ENCODE measurements at places on chromosomes 16 and 17.

GRCh38 chr17:692116-692515 is 22.5 kb downstream of the VPS53 start:
- no peak for DNase-seq

- DNase-seq = no peak
Measured at GRCh38 chr17:60993497-60993896, 315.8 kb downstream of the BCAS3 start.

- no peak for DNase-seq
Measured at GRCh38 chr17:2655546-2655945, 56.0 kb downstream of the CLUH start.

DNA sequence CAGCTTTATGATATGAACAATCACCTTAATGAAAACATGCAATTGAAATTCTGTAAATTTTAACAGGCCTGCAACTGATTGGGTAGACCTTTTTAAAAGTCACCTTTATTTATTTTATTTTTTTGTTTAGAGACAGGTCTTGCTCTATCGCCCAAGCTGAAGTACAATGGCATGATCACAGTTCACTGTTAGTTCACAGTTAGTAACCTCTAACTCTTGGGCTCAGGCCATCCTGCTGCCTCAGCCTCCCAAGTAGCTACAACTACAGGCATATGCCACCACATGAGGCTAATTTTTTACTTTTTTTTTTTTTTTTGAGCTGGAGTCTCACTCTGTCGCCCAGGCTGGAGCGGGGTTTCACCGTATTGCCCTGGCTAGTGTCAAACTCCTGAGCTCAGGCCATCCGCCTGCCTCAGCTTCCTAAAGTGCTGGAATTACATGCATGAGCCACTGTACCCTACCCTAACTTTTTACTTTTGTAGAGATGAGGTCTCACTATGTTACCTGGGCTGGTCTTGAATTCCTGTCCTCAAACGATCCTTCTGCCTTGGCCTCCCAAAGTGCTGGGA is 28.0 kb downstream of the AP1G1 start:
- DNase-seq = no peak

GRCh38 chr17:27577884-27578717 is 52.9 kb upstream of the LGALS9 start:
- DNase-seq = no peak

GRCh38 chr16:68086336-68086841 is 1.2 kb downstream of the NFATC3 start:
- DNase-seq = no peak

DNA sequence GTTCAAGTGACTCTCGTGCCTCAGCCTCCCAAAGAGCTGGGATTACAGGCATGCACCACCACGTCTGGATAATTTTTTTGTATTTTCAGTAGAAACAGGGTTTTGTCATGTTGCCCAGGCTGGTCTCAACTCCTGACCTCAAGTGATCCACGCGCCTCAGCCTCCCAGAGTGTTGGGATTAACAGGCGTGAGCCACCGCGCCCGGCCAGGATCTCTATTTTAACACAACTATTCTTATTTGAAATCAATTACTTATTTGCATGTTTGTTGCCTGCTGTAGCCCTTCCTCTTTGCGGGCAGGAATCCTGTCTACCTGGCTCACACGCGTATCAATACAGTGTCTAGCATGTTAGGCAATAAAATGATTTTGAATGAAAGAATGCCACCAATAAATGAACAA is 818 bp upstream of the CNEP1R1 start:
- DNase-seq = no peak

DNA sequence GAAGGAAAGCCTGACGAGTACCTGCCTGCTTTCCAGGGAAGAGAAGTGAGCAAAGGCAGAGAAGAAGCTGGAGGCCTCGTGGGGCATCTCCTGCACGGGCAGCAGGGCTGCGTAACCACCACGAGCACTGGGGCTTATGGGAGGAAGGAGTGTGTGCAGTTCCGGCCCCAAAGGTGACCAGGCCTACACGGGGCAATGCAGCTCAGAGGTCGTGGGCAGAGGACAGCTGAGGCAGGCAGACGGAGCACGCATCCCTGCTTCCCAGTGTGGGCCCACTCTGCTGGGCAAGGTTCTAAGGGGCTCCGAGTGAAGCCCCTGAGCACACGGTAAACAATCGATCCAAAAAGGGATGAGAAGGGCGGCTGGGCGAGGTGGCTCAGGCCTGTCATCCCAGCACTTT is 109.7 kb downstream of the ANKRD11 start:
- DNase-seq = no peak

DNA sequence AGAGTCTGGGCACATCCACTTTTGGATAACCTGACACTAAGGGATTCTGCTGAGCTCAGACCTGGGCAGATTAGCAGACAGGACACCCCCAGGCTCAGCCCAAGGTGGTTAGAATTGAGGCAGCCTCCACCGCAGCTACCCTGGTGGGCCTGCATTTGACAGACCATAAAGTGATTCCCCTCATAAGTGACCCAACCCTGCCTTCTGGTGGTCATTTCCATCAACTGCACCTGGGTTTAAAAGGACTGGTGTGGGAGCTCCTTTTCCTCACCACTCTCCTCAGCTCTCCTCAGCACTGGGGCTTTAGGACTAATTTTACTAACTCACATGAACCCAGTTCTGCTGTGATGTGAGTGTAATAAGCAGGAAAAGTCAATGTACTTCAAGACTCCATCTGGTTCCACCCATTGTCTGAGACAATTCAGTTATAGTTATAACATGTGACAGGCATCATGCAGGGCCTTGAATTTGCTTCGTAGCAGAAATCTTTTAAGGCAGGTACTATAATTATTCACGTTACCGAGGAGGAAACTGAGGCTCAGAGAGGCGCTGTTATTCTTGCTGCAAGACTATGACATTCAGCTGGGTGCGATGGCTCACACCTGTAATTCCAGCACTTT is 42.5 kb downstream of the MYH3 start:
- no peak for DNase-seq

GRCh38 chr17:17220529-17220928 is 14.4 kb upstream of the PLD6 start:
- DNase-seq = no peak

DNA sequence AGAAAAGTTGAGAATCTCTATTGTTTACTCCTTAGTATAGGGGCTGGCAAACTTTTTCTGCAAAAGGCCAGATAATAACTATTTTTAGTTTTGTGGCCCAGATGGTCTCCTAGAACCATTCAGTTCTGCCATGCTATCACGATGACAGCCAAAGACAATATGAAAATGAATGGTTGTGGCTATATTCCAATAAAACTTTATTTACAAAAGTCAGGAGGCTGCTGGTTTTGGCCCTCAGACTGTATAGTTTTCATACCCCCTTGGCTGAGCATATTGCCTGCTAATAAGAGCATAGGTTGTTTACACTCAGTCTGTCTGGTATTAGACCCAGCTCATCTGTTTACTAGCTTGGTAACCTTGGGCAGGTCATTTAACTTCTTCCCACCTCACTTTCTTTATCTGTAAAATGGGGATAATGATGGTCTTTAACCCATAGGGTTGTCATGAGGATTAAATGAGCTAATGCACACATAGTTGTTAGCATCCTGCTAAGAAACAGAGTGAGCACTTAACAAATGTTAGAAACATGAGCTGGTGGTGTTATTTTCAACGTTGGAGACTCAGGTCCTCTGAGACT is 156.3 kb downstream of the MSI2 start:
- DNase-seq = no peak

- no peak for DNase-seq
Measured at GRCh38 chr17:28997806-28998205, 8.0 kb downstream of the SEZ6 start.

DNA sequence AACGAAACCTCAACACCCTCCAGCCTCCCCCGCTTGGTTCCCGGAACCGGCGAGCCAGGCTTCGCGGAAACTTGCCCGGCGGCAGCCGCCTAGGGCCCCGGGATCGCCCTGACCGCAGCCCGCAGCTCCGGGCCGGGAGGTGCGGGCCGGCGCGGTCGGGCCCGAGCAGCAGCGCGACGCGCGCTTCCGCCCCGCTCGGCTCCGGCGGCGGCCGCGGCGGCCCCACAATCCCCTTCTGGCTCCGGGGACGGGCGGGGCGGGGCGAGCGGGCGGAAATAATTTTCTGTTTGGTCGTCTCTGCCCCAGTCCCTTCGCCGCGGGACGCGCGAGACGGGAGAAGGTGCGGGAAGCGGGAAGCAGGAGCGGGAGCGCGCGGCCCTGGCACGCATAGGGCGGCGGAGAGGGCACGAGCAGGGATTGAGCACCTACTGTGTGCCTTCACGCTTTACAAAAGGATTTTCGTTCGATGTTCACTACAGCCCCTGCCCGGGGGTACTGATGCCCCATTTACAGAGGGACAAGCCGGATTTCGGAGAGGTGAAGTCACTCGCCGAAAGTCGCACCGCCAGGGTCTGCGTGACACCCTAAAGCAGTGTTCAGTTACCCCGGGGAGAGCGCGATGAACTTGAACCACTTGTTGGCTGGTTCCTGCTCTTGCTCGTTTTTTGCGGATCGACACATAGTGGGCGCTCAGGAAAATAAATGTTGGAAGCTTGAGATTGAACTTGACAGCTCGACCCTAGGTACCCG is 2.7 kb upstream of the MLLT6 start:
- no peak for DNase-seq

- DNase-seq = no peak
Measured at GRCh38 chr16:65658349-65658748, 536.5 kb upstream of the CDH11 start.

All from glomerular endothelial cell (primary cell).